ENCODE measurements at places on chromosomes 7 and 10.
A peak's percentile ranks its signal among the peaks of the same experiment; 100 is the strongest.

GRCh38 chr7:157807510-157807909 lies 470.7 kb downstream of the DNAJB6 start:
- no peak for DNase-seq

DNA sequence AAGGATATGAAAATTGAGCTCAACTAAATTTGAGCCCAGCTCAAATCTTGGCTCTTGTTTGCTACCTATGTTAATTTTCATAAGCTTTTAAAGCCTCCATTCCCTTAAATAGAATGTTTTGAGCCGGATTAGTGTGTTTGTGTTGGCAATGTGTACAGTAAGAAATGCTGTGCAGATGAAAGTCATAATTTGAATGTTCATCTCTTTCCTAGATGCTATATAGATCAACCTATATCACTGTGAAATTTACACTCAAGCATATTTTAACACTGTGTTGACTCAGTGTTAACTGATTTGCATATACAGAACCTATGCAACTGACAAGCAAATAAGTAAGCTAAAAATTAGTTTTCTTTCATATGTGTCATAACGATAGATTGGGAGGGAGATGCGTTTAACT lies 272.5 kb downstream of the TFEC start:
- no peak for DNase-seq

- DNase-seq: no peak
Measured at GRCh38 chr10:97540669-97541500, 31.7 kb upstream of the ANKRD2 start.

- DNase-seq: no peak
Measured at GRCh38 chr7:32447218-32447617, 43.0 kb downstream of the LSM5 start.

- no peak for DNase-seq
Measured at GRCh38 chr10:63166742-63167258, 33.7 kb downstream of the NRBF2 start.

DNA sequence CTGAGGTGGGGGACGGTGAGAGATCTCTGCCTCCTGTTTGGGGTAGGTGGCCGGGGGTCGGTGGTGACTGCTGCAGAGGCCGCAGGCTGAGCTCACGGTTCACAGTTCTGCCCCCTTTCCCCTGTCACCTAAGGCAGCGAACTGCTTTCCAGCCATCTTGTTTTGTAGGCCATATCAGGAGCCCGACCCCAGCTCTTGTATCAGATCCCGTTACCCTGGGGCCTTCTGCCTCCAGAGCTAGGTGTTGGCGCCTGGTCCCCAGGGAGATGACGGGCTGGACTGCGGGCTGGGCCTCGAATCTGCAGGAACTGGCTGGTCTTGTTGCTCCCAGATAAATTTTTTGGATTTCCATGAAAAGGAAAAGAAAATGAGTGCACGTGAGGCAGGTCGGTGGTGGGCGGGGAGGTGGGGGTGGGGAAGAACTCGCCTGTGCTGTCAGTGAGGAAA lies 183.0 kb downstream of the DNAJB6 start:
- no peak for DNase-seq

GRCh38 chr10:103225939-103226338 lies 19.7 kb upstream of the RPEL1 start:
- no peak for DNase-seq

- no peak for DNase-seq
Measured at GRCh38 chr7:71482284-71482683, 350.3 kb downstream of the GALNT17 start.

DNA sequence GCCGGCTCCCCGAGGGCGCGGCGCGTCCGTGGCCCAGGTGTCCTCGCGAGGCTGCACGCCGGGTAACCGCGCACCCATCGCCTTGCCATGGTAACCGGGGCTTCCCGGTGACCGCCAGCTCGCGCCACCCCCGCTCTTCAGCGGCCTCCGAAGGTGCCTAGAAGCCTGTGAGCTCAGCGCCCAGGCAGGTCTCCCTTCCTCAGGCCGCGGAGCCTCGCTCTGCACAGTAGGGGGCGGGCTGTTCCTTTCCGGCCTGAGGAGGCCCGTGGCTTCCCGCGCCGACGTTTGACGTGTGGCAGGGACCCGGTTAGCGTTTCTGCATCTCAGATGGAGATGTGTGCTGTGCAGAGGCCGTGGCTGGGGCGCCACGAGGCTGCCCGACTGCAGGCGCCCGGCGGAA lies 117.1 kb downstream of the DYNC2I1 start:
- DNase-seq: no peak

DNA sequence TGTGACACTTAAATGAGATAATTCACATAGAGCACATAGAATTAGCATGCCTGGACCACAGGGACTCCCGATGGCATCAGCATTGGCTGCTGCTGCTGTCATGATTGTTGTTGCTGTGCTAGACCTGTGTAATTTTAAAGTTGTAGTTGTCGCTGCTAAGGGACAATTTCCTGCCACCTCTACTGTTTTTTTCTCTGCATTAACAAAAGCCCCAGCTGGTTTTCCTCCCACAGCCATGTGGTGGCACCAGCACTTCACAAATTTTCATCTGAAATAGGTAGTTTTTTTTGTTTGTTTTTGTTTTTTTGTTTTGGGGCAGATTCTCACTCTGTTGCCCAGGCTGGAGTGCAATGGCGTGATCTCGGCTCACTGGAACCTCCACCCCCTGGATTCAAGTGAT lies 25.4 kb upstream of the PRXL2A start:
- peak; percentile 3 for DNase-seq

- DNase-seq: no peak
Measured at GRCh38 chr7:55887821-55888247, 578 bp downstream of the ZNF713 start.

DNA sequence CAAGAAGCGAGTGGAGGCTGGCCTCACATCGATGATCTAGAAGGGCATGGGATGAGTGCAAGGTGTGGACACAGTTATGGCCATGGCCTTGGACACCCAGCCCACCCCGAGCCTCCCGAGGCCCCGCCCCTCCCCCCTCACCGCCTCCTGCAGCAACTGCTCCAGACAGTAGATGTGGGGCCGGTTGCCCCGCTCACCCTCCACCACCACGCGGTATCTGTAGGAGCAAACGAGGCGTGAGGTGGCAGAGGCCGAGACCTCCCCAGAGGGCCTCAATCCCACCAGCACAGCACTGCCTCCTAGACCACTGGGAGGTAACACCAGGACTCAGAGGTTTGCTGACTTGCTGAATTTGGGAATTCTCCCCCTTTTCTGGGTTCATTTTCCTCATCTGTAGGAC lies 37.6 kb downstream of the SLC29A4 start:
- DNase-seq: no peak

DNA sequence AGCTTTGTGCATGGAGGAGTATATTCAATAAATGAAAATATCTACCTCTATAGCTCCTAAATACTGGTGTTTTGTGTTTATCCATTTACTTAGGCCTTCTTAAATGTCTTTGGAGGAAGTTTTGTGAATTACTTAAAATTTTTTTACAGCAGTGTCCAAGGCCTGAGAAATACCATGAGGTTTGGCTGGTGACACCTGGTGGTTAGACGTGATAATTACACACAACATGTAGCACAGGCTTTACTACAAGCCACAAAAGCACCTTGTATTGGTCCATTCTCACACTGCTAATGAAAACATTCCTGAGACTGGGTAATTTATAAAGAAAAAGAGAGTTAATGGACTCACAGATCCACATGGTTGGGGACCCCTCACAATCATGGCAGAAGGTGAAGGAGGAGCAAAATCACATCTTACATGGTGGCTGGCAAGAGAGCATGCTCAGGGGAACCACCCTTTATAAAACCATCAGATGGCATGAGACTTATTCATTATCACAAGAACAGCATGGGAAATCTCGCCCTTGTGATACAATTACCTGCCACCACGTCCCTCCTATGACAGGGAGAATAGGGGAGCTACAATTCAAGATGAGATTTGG lies 20.6 kb downstream of the HYAL4 start:
- DNase-seq: no peak

DNA sequence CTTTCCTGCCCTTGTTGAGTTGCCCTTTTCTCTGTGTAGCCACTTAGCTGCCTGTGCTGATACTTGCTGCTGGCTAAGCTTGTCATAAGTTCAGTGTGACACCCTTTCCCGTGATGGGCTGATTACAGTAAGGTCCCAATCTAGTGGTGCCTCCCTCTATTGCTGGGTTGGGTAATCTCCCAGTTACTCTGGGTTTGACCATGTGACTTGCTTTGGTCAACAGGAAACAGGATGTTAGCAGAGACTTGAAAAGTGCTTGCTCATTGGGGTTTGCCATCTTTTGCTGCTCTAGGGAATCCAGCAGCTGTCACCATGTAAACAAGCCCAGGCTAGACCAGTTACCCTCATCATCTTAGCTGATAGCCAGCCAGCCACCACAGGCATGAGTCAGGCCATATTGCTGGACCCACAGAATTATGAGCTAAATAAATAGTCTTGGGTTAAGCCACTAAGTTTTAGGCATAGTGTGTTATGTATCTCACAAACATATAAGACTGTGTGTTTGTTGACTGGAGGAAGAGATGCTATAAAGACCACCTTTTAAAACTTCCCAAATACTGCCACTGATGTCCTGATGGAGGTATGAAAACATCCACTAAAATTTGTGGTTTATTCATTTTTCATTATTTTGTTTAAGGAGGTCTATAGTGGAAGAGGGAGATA lies 4.0 kb upstream of the LEP start:
- peak; percentile 78 for DNase-seq

DNA sequence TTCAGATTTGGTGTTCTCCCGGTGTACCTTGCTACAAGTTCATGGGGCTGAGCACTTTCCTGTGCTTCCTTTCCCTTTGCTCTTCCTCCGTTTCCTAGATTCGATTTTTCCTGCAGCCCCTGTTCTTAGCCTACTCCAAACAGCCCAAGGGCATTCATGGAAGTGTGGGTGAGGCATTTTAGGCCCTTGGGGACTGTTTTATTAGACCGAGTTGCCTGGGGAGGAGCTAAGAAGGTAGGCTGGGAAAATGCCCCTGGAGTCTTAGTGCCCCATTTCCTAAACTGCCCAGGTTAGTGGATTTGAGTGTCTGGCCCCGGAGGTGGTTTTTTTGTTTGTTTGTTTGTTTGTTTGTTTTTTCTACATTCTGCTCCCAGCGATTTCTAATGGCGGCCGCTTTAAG lies 1.8 kb downstream of the LRMDA start:
- no peak for DNase-seq

GRCh38 chr7:135600226-135600625 lies 42.5 kb downstream of the NUP205 start:
- DNase-seq: no peak

DNA sequence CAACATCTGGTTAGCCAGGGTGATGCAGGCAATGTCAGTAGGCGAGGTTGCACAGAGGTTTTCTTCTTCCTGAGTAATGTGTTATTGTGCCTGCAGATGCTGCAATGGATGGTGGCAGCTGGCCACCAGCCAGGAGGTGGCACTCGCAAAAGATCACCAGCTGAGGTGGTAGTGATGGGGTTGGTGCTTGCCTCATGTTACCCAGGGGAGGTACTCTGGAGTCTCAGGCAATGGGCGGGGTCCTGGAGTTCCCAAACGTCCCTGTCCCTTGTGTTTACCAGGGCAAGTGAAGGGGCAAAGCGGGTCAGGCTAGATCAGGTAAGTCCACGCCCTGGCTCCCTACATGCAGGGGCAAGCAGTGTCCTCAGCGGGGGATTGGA lies 21.1 kb downstream of the CLRN3 start:
- DNase-seq: no peak

DNA sequence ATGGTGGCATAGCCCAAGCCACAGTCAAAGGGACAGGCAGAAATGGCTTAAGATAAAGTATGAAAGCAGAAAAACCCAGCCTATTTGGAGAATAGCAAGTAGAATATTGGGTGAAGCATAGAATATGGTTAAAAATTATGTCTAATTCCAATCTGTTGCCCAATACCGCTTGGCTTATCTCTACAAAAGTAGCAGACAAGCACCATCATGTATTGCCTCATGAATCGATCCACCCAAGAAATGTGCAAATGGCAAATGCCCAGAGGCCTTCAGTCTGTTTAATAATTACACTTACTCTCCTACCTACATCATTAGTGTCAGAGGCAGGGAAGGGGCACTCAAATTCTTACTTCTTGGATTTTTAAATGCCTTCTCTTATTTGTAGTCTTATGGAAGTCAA lies 130.9 kb upstream of the ADAM12 start:
- DNase-seq: no peak

GRCh38 chr7:44230286-44230685 lies 29.5 kb downstream of the YKT6 start:
- DNase-seq: no peak

DNA sequence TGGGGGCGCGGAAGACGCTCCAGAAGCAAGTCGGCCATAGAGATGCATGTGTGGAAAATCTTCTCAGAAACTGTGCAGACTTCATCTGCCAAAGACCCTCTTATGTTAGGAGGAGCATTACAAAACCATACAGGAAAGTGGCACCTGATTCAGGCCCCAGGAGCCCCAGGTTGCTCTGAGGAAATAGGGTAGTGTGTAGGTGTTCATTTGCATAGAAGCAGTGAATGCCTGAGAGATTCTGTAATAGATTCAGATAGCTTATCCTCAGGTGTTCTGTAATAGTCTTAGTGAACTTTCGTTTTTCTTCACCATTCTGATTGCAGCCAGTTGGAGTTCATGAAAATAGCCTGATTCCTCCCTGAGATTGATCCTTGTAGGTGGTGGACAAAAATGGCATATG lies 106.4 kb upstream of the GJD4 start:
- no peak for DNase-seq

DNA sequence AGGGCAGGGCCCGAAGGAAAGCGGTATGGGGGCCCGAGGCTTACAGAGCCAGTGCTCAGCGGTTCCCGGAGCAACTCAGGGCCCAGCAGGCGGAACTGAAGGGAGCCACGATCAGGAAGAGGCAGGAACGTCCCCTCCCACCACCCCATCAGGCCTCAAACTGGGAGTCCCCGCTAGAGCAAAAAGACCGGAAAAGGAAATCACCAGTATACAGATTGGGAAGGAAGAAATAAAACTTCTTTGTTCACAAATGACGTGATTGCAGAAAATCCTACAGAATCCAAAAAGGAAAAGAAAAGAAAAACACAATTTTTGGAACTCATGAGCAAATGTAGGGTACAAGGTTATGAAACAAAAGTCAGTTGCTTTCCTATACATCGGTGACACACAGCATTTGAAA lies 21.6 kb upstream of the ZFAND2A start:
- no peak for DNase-seq

DNA sequence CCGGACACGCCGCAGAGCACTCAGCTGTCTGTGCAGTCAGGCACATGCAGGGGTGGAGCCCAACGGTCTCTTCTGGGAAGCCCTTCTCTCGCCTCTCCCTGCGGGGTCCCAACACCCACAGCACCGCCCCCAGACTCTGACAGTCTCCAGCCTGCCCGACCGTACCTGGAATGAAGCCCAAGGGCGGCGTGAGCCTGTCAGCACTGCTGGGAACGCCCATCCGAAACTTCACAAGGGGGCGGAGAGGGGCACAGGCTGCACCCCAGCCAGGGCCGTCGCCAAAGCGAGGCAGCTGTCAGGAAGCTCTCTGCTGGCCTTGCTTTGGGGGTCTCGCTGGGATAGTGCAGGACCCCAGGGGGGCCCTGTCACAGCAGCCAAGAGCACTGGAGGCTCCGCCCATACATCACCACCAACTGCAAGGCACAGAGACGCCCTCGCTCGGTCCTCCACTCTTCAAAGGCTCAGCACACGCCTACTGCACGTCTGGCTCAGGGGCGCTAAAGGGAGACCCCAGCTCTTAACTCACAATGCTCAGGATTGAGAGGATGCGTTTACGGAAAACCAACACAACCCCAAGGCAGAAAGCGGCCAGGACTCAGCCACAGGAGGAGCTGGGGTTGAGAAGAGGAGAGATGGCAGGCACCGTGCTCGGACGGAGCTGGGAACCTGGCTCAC lies 30.9 kb downstream of the MAD1L1 start:
- DNase-seq: no peak

GRCh38 chr10:80161321-80162083 lies 29.0 kb downstream of the PLAC9 start:
- no peak for DNase-seq
